ENCODE measurements at places on chromosomes 6 and 20.

DNA sequence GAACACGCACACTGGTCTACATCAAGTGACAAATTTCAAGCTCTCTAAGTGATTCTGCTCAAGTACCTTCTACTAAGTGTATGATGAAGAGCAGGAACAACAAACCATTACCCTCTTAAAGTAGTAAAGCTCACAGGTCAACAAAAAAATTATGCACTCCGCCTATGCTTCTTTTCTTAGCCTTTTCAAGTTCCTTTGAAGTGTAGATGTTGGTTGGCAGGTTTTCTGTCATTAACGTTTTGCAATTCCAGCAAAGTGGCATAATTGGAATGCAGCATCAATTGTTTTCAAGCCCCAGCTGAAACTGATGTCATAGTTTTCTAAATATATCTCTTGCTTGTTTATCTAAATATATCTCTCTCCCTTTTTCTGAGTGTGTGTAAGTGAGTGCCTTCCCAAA lies 396.9 kb upstream of the EYS start:
- DNase-seq, result no peak

GRCh38 chr6:108145639-108146038 lies 20.2 kb upstream of the NR2E1 start:
- no peak for DNase-seq

DNA sequence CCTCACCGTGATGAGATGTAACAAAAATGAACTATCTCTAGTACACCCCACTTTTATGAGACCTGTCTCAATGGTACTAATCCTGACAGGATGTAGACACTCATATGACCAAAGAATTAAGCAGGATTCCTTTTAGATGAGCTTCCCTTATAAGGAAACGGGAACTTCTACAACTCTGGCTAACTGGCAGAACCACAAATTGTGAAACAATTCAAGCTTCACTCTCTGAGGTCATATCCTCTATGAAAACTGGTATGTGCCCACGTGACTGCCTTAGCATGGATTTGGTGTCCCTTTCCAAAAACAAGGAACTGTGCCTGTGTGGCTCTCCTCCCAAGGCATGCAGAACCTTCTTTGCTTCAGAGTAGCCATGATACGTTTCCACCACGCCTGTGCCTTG lies 14.1 kb upstream of the CPNE5 start:
- peak; percentile 71 for DNase-seq

- no peak for DNase-seq
These were observed 10.4 kb downstream of the IGF2R start for GRCh38 chr6:159979136-159979874.

- no peak for DNase-seq
These were observed 296.4 kb upstream of the CDH4 start for GRCh38 chr20:60955706-60956105.

DNA sequence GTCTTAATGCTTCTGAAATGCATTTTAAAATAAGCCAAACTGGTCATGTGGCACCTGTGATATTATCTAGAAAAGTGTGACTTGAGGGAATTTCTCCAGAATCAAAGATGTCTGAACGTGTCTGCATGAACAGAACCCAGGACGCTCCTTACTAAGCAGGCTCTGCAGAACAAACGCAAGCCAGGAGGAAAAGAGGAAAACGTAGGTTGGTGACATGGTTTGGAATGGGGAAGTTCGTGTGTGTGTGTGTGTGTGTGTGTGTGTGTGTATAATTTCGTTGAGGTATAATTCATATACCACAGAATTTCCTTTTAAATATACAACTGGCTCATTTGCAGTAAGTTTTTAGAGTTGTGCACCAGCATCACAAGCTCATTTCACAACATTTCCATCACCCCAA lies 200.5 kb upstream of the FOXQ1 start:
- no peak for DNase-seq

DNA sequence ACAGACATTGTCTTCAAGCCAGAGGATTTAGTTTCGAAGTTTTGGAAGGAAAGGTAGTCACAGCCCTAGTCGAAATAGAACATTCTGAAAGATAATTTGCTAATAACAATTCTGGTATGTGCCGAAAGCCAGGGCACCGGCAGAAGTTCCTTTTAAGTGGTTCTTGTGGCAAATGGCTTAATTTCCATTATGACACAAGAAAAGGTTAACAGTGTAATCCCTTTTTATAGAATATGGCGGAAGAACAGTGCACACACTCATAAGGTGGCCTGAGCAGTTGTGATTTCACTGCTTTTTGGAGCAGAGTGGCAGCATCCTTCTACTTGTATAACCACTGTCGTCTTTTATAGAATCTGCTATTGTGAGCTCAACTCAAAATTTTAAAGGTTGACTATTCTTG lies 152.4 kb downstream of the SASH1 start:
- DNase-seq, result no peak

GRCh38 chr6:149266659-149267058 lies 50.9 kb upstream of the TAB2 start:
- no peak for DNase-seq

DNA sequence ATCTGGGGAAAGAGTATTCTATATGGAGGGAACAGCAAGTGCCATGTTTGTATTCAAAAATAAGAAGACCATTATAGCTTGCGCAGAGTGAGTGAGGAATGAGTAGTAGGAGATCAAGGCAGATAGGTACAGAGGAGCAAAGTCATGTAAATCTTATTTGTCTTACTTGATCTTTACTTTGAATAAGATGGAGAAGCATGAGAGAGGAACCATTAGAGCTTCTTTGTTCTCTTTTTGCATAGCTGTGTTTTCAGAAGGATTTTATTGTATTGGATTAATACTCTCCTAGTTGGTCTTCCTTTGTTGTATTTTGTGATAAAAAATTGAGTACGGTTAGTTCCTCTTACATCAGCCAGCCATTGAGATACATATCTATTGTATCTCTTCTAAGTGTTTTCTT lies 88.4 kb downstream of the SCAF8 start:
- DNase-seq, result no peak

GRCh38 chr6:138550346-138550767 lies 51.1 kb upstream of the NHSL1 start:
- DNase-seq, result no peak

- DNase-seq, result no peak
These were observed 26.9 kb downstream of the MAP3K7 start for GRCh38 chr6:90559931-90560330.

DNA sequence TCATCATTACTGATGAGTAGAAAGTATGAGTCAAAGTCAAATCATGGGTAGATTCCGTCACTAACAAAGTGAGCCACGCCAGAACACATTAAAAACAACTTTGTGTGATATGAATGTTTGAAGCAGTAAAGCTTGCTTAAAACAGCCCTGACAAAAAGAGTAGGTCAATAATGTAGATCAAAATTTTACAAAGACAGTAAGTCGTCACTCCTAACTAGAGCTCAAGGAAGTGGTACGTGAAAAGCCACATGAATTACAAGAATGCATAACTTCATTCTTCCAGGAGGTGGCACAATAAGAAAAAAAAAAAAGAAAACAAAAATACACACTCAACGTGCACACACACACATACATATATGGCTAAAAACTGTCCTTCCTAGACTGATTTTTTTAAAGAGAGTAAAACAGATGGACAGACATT lies 69.9 kb downstream of the HACE1 start:
- no peak for DNase-seq

DNA sequence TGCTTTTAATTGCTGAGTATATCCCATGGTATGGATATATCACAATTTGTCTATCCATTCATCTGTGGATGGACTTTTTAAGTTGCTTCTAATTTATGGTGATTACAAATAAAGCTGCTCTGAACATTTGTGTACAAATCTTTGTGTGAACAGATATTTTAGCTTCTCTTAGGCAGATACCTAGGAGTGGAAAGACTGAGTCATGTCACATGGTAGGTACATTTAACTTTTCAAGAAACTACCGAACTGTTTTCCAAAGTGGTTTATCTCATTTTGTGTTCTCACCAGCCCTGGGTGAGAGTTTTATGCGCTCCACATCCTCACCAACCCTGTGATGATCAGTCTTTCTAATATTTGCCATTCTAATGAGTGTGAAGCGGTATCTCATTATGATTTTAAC lies 31.0 kb upstream of the ZNFX1 start:
- no peak for DNase-seq

GRCh38 chr6:42746463-42747391 lies 824 bp upstream of the TBCC start:
- peak; percentile 88 for DNase-seq

DNA sequence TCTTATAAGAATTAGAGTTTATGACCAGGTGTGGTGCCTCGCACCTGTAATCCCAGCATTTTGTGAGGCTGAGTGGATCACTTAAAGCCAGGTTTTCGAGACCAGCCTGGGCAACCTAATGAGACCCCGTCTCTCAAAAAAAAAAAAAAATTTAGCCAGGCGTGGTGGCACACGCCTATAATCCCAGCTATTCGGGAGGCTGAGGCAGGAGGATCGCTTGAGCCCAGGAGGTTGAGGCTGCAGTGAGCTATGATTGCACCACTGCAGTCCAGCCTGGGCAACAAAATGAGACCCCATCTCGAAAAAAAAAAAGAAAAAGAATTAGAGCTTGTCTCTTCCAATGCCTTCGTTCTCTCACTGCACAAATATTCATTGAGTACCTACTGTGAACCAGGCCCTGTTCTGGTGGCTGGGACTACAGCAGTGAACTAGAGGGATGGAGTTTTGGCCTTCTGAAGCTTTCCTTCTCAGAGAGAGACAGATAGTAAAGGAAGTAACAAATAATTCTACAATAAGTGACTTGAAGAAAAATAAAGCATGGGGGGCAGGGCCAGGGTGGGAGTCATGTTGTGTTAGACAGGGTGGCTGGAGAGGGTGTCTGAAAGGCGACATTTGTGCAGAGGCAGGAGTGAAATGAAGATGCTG lies 56.4 kb downstream of the HNF4A start:
- no peak for DNase-seq

DNA sequence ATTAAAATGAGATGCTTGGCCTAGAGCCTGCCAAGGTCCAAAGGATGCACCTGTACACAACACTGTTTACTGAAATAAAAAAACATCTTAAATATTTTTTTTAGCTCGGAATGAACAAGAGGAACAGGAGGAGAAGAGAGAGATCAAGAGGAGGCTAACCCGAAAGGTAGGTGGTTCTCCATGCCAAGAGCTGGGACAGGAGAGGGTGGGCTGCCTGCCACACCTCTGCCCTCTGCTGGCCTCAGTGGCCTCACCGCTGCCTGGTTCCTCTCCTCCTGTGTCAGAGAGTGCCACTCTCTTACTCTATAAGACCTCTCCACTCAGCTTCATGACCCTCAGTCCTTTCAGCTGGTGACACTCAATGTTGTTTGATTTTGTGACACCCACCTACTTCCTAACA lies 50.2 kb downstream of the TBC1D7 start:
- DNase-seq, result no peak

DNA sequence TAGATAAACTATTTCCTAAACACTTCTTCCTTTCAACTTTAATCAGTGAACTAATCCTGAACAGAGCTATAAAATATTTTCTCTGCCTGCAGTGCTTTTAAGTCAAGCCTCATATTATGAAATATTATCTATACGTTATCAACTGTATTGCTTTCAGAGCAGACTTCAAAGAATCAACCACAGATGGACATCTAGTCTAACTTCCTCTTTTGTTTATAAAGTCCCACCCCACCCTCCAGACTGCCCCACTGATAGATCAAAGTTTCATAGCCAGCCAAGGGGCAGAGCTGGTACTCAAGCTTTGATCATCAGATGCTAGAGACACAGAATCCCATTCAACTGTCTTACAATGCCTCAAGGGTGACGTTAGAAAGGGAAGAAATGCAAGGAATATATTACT lies 308.3 kb downstream of the LAMA2 start:
- no peak for DNase-seq

DNA sequence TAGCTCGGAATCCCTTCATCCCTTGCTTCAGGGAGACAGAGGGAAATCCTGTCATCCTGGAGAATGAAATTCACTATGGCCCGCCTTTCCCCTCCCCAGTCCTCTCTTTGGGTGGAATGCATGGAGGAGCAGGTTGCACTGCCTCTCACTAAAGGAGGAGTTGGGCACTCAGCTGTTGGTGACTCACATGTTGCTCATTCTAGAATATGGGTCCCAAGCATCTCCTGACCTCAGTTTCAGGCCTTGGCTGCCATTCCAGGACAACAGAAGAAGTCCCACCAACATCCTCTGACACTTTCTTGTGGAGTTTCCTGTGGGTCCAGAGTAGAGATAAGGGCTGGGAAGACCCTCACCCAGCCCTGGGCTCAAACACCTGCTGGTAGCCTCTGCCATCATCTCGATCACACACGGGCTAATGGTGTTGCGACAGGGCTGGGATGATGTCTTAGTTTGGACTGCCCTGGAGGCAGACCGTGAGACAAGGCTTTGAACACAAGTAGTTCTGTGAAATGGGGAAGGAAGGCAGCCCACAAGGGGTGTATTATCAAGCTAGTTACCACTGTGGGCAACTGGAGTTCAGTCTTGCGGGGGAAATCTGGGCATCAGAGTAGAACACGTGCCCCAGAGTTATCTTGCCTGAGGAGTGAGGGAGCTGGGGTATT lies 52.4 kb upstream of the RNF24 start:
- no peak for DNase-seq

DNA sequence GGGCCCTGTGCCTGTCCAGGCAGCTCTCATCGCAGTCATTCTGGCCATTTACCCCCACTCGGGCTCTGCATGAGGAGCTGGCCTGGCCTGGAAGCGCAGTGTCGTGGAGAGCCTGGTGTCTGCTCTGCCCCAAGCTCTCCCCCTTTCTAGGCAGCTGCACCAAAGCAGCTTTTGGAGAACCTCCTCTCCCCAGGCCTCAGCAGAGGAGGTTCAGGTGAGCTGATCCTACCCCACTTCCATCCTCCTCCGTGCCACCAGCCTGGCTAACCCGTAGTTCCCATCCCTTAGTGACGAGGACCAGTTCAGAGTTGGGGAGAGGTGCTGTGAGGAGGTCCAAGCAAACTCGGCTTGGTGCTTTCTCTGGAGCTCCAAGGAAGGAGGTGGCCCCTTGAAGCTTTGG lies 30.5 kb upstream of the PHACTR3 start:
- DNase-seq, result no peak

DNA sequence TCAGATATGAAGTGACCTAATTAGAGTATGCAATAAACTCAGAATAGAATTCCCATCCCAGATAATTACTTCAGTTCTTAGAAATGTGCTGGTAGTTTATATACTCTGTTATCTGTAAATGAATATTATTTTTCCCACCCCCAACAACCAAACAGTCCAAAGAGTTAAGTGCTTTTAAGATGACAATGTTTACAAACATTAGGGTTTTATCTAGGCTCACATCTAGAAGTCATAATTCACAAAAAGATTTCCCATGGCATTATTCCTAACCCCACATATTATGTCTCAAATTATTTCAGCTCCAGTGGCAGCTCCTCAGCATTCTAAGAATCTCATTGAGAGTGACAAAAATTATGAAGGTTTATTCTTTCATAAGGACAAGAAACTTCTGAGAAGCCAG lies 120.9 kb downstream of the TASP1 start:
- DNase-seq, result no peak

GRCh38 chr6:35736253-35736894 lies 458 bp upstream of the ARMC12 start:
- no peak for DNase-seq

- peak; percentile 12 for DNase-seq
These were observed 134.1 kb downstream of the FAM83B start for GRCh38 chr6:54980511-54981275.

All from AG09319 (cell line).